ENCODE measurements at places on chromosomes 4 and X. TPM values are rescaled to one million over a fixed set of nuclear protein-coding genes. Genes with fewer than 3 reads are reported as not detected.

DNA sequence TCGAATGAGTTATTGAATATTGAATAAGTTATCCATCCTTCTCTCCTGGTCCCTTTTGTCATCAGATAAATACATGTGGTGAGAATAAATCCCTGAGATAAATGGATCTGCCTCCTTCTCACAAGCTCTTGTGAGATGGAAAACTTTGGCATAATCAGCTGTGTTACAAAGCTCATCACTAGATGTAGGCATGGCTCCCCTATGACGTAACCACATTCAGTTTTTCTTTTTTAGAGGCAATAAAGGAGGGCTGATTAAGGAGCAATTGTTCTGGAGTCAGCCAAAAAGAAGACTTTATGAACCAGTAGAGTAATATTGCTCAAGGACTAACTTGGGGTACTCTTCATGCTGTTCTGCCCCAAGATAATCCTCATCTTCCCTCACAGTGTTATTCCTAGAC is 90.5 kb upstream of the GATB start:
- H3K27ac ChIP-seq = no peak overlapping the region
- H3K4me1 ChIP-seq = no peaks in the 10 kb centered on the region
- H3K27me3 ChIP-seq = no peaks in the 10 kb centered on the region
- H3K36me3 ChIP-seq = no peaks in the 10 kb centered on the region

TKTL2 gene
- total RNA-seq = not detected

GRCh38 chr4:73735231-73735630 is 5.1 kb upstream of the CXCL8 start:
- no peak for DNase-seq
- no peak overlapping the region for H3K27ac ChIP-seq
- H3K36me3 ChIP-seq = no peaks in the 10 kb centered on the region
- no peaks in the 10 kb centered on the region for H3K4me1 ChIP-seq
- H3K27me3 ChIP-seq = no peaks in the 10 kb centered on the region

GRCh38 chr4:129335818-129336217 is 239.9 kb downstream of the C4orf33 start:
- no peaks in the 10 kb centered on the region for H3K36me3 ChIP-seq
- no peak for DNase-seq
- no peak overlapping the region for H3K27ac ChIP-seq
- no peaks in the 10 kb centered on the region for H3K27me3 ChIP-seq
- H3K4me3 ChIP-seq = no peak overlapping the region

- no peaks in the 10 kb centered on the region for H3K36me3 ChIP-seq
- peaks cover 36% of the 10 kb centered on the region for H3K27me3 ChIP-seq
- no peak for DNase-seq
Observed at GRCh38 chrX:49845701-49846403, 16.7 kb downstream of the PAGE4 start.

GRCh38 chr4:185352741-185353140 is 43.0 kb downstream of the LRP2BP start:
- no peak overlapping the region for H3K4me3 ChIP-seq
- H3K36me3 ChIP-seq = peaks cover 2% of the 10 kb centered on the region
- H3K4me1 ChIP-seq = no peaks in the 10 kb centered on the region

WNK3 gene
- 3.3 TPM for total RNA-seq

HTR2C gene
- not detected for total RNA-seq

KCTD8 gene
- total RNA-seq = 0.48 TPM

XK gene
- 0.66 TPM for total RNA-seq

- no peak overlapping the region for H3K4me3 ChIP-seq
- DNase-seq = no peak
- no peaks in the 10 kb centered on the region for H3K27me3 ChIP-seq
- H3K36me3 ChIP-seq = no peaks in the 10 kb centered on the region
Observed at GRCh38 chr4:143458966-143459365, 54.5 kb upstream of the SMARCA5 start.

GRCh38 chrX:67546496-67547423 is 2.9 kb downstream of the AR start:
- no peak for DNase-seq
- no peaks in the 10 kb centered on the region for H3K4me1 ChIP-seq
- no peaks in the 10 kb centered on the region for H3K27me3 ChIP-seq

TIMM17B gene
- 32.3 TPM for total RNA-seq

GRCh38 chrX:28988246-28988645 is 401.0 kb downstream of the IL1RAPL1 start:
- H3K4me3 ChIP-seq = no peak overlapping the region
- H3K27me3 ChIP-seq = no peaks in the 10 kb centered on the region
- no peaks in the 10 kb centered on the region for H3K36me3 ChIP-seq
- DNase-seq = no peak
- H3K4me1 ChIP-seq = no peaks in the 10 kb centered on the region
- no peak overlapping the region for H3K27ac ChIP-seq

GRCh38 chrX:48971249-48972219 is at the start of gene KCND1:
KCND1 (minus strand) TSS chrX:48971844; CDS start chrX:48970271, 1,573 bp downstream.
- peak within 1 kb of the TSS; percentile 33 for H3K4me3 ChIP-seq
- H3K4me1 ChIP-seq = no peaks in the 10 kb centered on the region
- peak within 1 kb of the TSS; percentile 50 for H3K27ac ChIP-seq
- no peak for DNase-seq
- H3K27me3 ChIP-seq = no peaks in the 10 kb centered on the region
- no peaks in the 10 kb centered on the region for H3K36me3 ChIP-seq

ADH7 gene
- not detected for total RNA-seq

DNA sequence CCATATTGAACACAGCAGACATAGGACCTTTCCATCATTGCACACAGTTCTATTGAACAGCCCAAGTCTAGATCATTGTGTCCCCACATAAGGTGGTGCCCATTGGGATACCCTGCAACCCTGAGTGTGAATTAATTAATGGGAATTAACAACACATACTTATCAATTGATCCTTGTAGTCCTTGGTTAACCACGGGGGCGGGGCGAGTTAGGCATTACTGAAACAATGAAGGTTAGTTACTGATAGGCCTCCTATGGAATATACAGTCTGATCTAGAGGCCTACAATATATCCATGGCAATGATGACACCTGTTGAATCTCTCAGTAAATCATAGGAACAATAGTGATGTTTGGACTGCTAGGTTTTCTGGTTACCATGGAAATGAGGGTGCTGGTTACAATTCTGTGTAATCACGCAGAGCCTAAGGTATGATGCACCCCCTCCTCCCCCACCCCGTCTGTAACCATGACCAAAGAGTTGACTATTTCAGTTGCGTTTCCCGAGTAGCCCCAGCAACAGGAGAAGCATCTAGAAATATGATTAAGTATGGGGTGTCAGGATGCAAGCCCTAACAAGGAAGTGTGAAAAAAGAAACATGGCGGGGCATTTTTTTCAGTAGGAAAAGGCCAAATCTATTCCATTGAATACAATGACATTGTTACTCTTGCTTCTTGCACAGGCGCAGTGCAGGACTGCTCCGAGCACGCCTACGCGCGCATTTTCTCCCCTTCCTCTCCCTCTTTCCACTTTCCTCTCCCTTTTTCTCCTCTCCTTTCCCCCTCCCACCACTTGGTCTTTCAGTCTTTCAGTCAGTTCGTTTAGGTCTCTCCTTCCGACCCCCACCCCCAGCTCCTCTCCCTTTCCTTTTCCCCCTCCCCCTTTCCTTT is 677 bp upstream of the NONO start:
- H3K27me3 ChIP-seq = no peaks in the 10 kb centered on the region
- peak overlapping the region; percentile 93 for H3K27ac ChIP-seq
- H3K36me3 ChIP-seq = no peaks in the 10 kb centered on the region
- DNase-seq = no peak
- no peaks in the 10 kb centered on the region for H3K4me1 ChIP-seq

DNA sequence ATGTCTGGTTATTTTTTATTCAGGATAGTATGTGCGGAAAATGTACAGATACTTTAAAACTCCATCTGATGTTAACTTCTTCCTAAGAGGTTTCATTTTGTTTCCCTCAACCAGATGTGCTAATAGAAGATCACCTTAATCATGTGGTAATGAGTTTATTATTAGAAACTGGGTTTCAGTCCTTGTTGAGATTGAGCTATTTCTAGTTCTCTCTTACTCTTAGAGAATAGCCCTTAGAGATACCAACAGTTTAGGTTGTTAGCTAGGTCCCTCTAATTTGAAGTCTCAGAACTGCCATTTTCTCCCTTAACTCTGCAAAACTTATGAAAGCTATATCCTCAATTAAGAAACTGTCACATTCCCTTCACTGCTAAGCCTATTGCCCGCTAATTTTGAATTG is 13.0 kb downstream of the FAM47A start:
- no peaks in the 10 kb centered on the region for H3K36me3 ChIP-seq
- no peak overlapping the region for H3K4me3 ChIP-seq
- H3K4me1 ChIP-seq = no peaks in the 10 kb centered on the region
- no peak for DNase-seq
- H3K27ac ChIP-seq = no peak overlapping the region

GRIA2 gene
- 4.8 TPM for total RNA-seq

CT45A3 gene
- not detected for total RNA-seq

DNA sequence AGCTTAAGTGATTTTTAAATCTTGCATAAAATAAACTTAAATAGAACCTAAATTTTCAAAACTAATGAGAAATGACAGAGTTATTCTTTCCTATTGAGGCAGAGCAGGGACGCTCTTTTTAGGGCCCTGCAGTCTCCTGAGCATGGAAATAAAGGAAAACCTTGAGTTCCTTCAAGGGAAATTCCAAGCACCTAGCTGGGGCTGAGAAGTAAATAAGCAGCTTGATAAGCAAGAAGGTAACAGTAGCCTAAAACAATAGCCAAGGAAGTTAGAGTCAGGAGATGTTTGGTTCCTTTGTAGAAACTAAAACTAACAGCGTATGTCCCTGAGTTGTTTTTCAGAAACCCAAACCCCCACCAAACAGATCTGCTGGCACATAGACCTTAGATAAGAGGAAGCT is 174.6 kb downstream of the COL25A1 start:
- no peak overlapping the region for H3K27ac ChIP-seq
- no peaks in the 10 kb centered on the region for H3K4me1 ChIP-seq
- DNase-seq = no peak
- H3K4me3 ChIP-seq = no peak overlapping the region
- no peaks in the 10 kb centered on the region for H3K27me3 ChIP-seq

- no peaks in the 10 kb centered on the region for H3K36me3 ChIP-seq
- DNase-seq = no peak
- H3K27ac ChIP-seq = no peak overlapping the region
- H3K27me3 ChIP-seq = no peaks in the 10 kb centered on the region
Observed at GRCh38 chr4:76962406-76963130, 13.0 kb downstream of the SEPTIN11 start.

DNA sequence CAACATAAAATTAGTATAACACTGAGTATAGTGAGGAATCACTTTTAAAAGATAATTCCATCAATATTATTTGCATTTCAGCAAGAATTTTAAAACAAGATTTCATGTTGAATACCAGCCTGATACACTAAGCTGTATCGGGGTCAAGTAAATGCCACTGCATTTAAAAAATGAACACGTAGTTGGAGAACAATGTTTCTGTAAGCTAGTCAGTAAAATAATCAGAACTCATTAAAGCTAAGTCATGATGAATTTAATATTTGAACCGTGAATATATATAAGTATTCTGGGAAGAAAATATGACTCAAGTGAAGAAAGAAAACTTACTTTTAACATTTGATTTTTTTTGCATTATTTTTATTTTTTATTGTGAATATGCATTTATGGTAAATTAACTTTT is 611.0 kb upstream of the PABPC4L start:
- H3K27ac ChIP-seq = no peak overlapping the region
- H3K36me3 ChIP-seq = no peaks in the 10 kb centered on the region
- no peak for DNase-seq
- no peaks in the 10 kb centered on the region for H3K27me3 ChIP-seq
- H3K4me1 ChIP-seq = no peaks in the 10 kb centered on the region

ARR3 gene
- not detected for total RNA-seq

SLC9A7 gene
- 28.1 TPM for total RNA-seq

SEPTIN6 gene
- 23.3 TPM for total RNA-seq

DNA sequence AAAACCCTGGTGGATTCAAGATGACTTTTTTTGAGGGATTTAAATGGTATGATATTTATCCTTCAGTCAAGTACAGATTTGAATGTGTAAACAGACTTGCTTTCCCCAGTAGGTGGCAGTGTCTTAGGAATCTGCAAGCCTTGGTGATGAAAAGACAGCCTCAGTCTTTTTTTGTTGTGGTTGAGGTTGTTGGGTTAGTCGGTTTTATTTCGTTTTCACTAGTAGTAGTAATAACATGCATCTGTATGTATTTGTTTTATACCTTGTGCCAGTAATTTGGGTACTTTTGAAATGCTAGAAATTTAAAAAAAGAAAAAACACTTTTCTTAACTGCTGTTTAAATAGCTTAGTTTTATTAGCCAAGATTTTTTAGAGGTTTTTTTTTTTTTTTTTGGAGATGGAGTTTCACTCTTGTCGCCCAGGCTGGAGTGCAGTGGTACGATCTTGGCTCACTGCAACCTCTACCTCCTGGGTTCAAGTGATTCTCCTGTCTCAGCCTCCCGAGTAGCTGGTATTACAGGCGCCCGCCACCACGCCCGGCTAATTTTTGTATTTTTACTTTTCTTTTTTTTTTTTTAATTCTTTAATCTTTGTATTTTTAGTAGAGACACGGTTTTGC is 39.2 kb downstream of the COPS4 start:
- no peak overlapping the region for H3K27ac ChIP-seq
- H3K4me3 ChIP-seq = no peak overlapping the region
- H3K4me1 ChIP-seq = no peaks in the 10 kb centered on the region
- H3K36me3 ChIP-seq = no peaks in the 10 kb centered on the region
- DNase-seq = no peak

- H3K4me3 ChIP-seq = no peak overlapping the region
- H3K36me3 ChIP-seq = no peaks in the 10 kb centered on the region
- no peak overlapping the region for H3K27ac ChIP-seq
- DNase-seq = no peak
- H3K27me3 ChIP-seq = no peaks in the 10 kb centered on the region
Observed at GRCh38 chr4:13953083-13953482, 325.6 kb upstream of the BOD1L1 start.

- DNase-seq = peak; percentile 59
- H3K27ac ChIP-seq = peak within 1 kb of the TSS; percentile 40
- H3K4me1 ChIP-seq = no peaks in the 10 kb centered on the region
- no peaks in the 10 kb centered on the region for H3K36me3 ChIP-seq
Observed at GRCh38 chrX:64394874-64395567, at the start of gene MTMR8. MTMR8 (minus strand) TSS chrX:64395452; CDS start chrX:64395363, 89 bp downstream.

DNA sequence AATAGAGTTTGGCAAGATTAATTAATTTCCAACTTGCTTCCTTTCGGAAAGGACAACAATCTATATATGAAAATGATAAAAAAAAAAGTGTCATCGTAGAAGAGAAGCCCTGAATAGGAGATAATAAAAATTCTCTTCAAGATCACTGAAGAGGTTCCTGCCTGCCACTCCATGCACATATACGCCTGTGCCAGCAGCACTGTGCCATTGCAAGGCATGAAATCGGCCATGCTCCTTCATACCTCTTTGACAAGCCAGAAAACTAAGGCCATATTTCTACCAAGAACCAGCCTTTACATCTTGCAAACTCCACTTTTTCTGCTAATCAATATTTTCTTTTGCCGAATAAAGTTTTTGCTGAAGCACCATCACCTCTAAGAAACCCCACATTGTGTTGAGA is 365.5 kb downstream of the CXXC4 start:
- H3K4me1 ChIP-seq = no peaks in the 10 kb centered on the region
- no peak for DNase-seq
- H3K27me3 ChIP-seq = no peaks in the 10 kb centered on the region
- no peaks in the 10 kb centered on the region for H3K36me3 ChIP-seq
- no peak overlapping the region for H3K27ac ChIP-seq
- H3K4me3 ChIP-seq = no peak overlapping the region

GAGE2A gene
- not detected for total RNA-seq

PQBP1 gene
- total RNA-seq = 71.4 TPM

ARMCX1 gene
- 28.5 TPM for total RNA-seq

All from breast epithelium (tissue), 4 donors.